ENCODE measurements at places on chromosomes 1 and 21. TPM values are rescaled to one million over a fixed set of nuclear protein-coding genes. Genes with fewer than 3 reads are reported as not detected.

Gene PLA2G2C
- not detected for total RNA-seq

Gene NCSTN
- total RNA-seq: 97.1 TPM

Gene RAP1GAP
- total RNA-seq: 0.26 TPM

Gene BMP8A
- 0.33 TPM for total RNA-seq

Gene GNG4
- under 0.01 TPM for total RNA-seq

Gene PHACTR4
- 6.9 TPM for total RNA-seq

Gene SPRR2F
- total RNA-seq: not detected

Gene SHISA4
- 27.1 TPM for total RNA-seq

Gene KIF2C
- 9.2 TPM for total RNA-seq

Gene CFHR4
- not detected for total RNA-seq

Gene RGSL1
- not detected for total RNA-seq

Gene NCF2
- total RNA-seq: 2.6 TPM
